Activated CD4-positive, alpha-beta T cell treated with anti-CD3 and anti-CD28 coated beads for 36 hours (primary cell): ENCODE measurements at places on chromosomes 13 and 19. TPM values are rescaled to one million over a fixed set of nuclear protein-coding genes. Genes with fewer than 3 reads are reported as not detected.

Gene RNF126
- 83.0 TPM for total RNA-seq

DNA sequence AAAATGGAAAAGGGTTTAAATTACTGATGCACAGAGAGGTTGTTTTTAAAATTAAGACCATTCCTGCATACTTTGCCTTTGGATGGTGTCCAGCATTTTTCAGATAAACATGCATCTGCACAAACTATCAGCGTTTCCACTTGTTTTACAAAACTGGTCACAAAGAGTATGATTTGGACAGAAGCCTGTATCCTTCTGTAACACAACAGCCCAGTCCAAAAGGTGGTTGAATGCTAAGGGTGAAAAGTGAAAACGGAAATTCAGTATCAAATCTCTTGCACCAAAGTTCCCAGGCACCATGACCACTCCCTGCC, 21.7 kb upstream of the DOCK9 start:
- H3K4me1 ChIP-seq = peaks cover 94% of the 10 kb centered on the region
- no peaks in the 10 kb centered on the region for H3K27me3 ChIP-seq
- no peak for DNase-seq
- H3K4me3 ChIP-seq = no peak overlapping the region

Gene CEACAM1
- total RNA-seq = 3.6 TPM

Gene CEACAM3
- not detected for total RNA-seq

DNA sequence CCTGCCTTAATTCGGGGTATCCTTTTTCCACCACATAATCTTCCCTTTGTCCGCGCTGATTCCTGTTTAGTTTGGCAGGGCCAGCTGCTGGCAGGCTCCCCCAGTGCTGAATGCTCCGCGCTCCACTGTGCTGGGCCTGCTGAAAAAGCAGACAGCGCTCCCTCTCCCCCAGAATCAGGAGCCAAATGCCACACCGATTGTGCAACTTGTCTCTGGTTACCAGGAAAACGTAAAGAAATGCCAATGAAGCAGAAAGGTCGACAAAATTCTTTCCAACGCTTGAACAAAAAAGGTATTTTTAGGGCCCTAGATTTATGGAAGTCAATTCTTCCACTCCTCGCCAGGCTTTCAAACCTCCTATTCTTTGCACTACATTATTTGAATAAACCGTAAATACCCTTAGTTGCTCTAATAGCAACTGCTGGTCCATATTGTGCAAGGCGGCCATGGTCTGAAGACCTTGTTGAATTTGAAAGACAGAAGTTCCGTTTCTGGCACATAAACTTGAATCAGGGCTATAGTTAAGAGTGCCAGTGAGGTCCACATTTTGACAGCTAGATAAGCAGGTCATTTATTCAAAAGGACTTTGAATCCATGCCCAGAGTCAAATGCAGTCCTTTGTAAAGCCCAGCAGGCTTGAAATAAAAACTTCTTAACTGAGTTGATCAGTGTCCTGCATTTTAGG, 206.7 kb upstream of the RFC3 start:
- H3K4me3 ChIP-seq = peak overlapping the region; percentile 69
- DNase-seq = no peak
- peak overlapping the region; percentile 98 for H3K27ac ChIP-seq
- H3K4me1 ChIP-seq = peaks cover 50% of the 10 kb centered on the region
